ENCODE measurements at places on chromosomes 7 and 10. TPM values are rescaled to one million over a fixed set of nuclear protein-coding genes. Genes with fewer than 3 reads are reported as not detected.
A peak's percentile ranks its signal among the peaks of the same experiment; 100 is the strongest.

The PRLHR gene
- not detected for total RNA-seq

- no peak for DNase-seq
These were observed 88.2 kb downstream of the CHRM2 start for GRCh38 chr7:136956671-136957070.

The TUBB8 gene
- total RNA-seq = not detected

The LEP gene
- 0.21 TPM for total RNA-seq

The CLDN3 gene
- not detected for total RNA-seq

GRCh38 chr7:117284692-117285091 is 38.2 kb downstream of the WNT2 start:
- no peak for DNase-seq

GRCh38 chr7:122304319-122304975 is at the start of gene FEZF1:
Gene FEZF1, minus strand, starts transcription at chr7:122304750. Its CDS starts 313 bp downstream, at chr7:122304437.
- no peak for DNase-seq

The MBL2 gene
- not detected for total RNA-seq

DNA sequence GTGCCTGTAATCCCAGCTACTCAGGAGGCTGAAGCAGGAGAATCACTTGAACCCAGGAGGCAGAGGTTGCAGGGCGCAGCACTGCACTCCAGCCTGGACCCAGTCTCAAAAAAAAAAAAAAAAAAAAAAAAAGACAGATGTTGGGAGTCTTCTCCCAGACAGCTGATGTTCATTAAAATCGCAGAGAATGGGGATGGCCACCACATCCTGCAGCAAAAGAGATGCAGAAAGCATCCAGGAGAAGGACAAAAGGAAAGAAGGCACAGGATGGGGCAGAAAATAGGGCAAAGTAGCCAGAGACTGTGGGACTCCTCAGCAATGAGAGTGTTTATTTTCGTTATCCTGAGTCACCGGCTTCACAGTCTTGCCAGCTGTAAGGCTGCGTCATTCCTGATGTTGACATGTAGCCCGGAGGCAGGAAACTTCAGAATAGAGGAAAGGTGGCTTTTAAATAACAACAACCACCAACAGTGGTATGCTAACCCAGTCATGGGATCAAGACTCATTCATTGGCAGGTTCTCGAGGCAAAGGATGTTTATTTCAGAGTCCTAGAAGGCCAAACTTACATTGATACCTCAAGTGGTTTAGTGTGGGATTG is 149.5 kb upstream of the SVIL start:
- DNase-seq = peak; percentile 58

- DNase-seq = no peak
These were observed 58.4 kb downstream of the CHCHD3 start for GRCh38 chr7:133023370-133024071.

GRCh38 chr7:141243368-141243767 is 169.5 kb downstream of the TMEM178B start:
- no peak for DNase-seq

GRCh38 chr10:115295213-115295805 is 202.1 kb downstream of the ATRNL1 start:
- no peak for DNase-seq

GRCh38 chr7:66013938-66014337 is 31.9 kb upstream of the GUSB start:
- no peak for DNase-seq

GRCh38 chr7:8442814-8443304 is 9.4 kb downstream of the NXPH1 start:
- DNase-seq = no peak

- DNase-seq = no peak
These were observed 2.1 kb upstream of the MBL2 start for GRCh38 chr10:52774600-52775106.

DNA sequence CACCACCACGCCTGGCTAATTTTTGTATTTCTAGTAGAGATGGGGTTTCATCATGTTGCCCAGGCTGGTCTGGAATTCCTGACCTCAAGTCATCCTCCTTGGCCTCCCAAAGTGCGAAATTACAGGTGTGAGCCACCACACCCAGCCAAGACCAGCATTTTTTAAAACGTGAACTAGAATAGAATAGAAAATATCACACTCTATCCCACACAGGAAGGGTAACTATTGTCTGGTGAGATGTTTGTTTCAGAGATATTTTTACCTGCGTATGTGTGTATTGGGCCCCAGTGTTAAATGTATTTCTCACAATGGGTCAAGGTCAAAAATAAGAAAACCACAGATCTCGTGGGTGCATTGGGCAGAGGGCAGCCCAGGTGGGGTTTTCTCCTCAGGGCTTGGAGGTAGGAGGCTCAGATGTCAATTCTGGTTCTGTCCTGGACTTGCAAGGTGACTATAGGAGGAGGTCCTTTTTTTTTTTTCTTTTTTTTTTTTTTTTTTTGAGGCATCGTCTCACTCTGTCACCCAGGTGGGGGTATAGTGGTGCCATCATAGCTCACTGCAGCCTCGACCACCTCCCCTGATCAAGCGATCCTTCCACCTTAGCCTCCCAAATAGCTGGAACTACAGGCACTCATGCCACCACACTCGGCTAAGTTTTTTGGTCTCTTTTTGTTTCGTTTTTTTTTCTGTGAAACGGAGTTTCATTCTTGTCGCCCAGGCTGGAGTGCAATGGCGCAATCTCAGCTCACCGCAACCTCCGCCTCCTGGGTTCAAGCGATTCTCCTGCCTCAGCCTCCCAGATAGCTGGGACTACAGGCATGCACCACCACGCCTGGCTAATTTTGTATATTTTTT is 19.0 kb downstream of the SH2B2 start:
- no peak for DNase-seq

DNA sequence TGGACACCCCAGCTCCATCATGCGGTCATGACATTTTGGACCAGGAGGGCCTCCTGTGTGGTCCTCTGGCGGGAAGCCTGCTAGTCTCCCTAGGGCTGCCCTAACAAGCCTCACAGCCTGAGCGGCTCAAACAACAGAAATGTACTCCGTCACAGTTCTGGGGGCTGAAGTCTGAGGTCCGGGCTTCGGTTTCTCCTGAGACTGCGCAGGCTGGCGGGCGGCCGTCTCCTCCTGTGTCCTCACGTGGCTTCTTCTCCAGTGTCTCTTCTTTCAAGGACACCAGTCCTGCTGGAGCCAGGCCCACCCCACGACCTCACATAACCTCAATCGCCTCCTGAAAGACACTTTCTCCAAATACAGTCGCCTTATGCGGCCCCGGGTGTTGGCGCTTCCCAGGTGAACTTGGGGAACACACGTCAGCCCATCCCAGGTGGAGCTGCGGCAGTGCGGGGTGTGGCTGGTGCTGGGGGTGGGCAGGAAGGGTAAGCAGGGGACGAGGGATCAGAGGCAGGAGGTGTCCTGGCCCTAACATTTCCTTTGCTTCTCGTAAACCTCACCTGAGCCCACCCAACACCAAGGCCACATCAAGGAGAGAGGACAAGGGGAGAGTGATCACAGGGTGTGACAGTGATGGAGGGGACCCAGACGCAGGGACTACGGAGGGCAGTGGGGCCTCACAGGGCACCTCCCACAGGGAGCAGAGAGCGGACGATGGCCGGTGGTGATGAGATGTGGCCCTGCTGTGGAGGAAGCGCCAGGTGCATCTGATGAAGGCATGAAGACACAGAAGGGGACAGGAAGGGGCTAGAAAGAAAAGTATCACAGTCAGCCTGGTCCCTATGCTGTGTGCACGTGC is 580.6 kb downstream of the PTPRN2 start:
- no peak for DNase-seq

The SYPL1 gene
- total RNA-seq = 71.8 TPM

The HHEX gene
- total RNA-seq = 14.0 TPM

DNA sequence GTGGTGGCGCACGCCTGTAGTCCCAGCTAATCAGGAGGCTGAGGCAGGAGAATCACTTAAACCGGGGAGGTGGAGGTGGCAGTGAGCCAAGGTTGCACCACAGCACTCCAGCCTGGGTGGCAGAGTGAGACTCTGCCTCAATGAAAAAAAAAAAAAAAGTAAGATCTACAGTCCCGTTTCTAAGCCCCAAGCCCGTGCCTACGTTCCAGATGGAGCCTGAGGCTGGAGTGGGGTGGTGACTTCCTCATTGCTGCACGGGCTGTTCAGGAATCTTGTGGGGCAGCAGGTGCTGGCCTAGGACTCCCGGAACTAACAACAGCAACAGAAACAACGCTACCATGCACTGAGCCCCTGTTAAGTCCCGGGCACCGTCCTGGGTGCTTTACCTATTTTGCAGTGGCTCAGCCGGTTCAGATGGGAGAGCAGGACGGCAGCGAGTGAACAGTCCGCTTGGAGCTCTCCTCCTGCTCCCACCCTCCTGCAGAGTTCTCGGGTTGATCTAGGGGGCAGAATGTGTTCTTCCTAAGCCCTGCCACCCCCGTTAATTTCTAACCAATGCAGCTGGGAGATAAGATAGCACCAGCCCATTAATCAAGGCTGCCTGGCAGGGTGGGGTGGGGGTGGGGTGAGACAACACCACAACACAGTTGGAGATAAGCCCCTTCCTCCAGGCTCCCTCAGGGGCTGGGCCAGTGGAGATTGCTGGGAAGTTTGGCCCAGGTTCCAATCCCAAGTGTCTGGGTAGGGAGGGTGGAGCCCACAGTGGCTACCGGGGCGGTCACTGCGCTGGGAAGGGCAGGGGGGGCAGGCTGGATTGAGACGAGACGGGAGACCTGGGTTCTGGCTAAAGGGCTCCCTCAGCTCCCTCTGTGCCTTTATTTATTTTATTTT is 17.0 kb upstream of the SFRP5 start:
- DNase-seq = peak; percentile 58

GRCh38 chr10:42996588-42996987 is 80.3 kb upstream of the RET start:
- DNase-seq = peak; percentile 26

The RP9 gene
- total RNA-seq = 14.9 TPM

- no peak for DNase-seq
These were observed 26.7 kb upstream of the OTUD1 start for GRCh38 chr10:23412223-23412622.

The FIGNL1 gene
- 3.5 TPM for total RNA-seq

- no peak for DNase-seq
These were observed 23.3 kb upstream of the ZNF282 start for GRCh38 chr7:149171892-149172533.

DNA sequence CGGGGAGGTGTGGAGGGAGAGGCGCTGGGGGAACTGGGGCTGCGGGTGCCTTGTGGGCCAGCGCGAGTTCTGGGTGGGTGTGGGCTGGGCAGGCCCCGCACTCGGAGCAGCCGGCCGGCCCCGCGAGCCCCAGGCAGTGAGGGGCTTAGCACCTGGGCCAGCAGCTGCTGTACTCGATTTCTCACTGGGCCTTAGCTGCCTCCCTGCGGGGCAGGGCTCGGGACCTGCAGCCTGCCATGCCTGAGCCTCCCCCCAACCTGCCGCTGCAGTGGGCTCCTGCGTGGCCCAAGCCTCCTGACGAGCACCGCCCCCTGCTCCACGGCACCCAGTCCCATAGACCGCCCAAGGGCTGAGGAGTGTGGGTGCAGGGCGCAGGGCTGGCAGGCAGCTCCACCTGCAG is 116.3 kb downstream of the CFTR start:
- DNase-seq = no peak

The TRPV6 gene
- not detected for total RNA-seq

DNA sequence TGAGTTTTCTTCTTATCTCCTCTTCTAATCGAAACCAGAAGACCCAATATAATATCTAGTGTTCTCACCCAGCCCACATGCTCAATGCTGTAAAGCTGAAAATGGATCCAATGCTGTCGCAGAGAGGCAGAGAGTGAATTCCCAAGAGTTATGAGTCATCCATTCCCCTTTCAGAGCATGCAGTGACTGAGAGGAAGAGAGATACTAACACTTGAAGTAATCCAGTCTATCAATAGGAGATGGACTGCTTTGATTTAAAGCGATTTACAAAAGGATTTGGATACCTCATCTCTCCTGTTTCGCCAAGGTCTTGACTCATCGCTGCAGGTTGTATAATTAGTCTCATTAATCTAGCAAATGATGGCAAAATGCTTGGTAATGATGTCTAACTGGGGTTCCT is 41.5 kb upstream of the PRKCQ start:
- DNase-seq = no peak

DNA sequence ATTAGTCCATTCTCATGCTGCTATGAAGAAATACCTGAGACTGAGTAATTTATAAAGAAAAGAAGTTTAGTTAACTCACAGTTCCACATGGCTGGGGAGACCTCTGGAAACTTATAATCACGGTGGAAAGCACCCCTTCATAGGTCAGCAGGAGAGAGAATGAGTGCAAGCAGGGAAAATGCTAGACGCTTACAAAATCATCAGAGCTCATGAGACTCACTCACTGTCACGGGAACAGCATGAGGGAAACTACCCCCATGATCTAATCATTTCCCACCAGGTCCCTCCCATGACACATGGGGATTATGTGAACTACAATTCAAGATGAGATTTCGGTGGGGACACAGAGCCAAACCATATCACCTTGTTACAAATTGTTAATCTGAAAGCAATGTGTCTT is 15.8 kb downstream of the TAS2R39 start:
- no peak for DNase-seq

DNA sequence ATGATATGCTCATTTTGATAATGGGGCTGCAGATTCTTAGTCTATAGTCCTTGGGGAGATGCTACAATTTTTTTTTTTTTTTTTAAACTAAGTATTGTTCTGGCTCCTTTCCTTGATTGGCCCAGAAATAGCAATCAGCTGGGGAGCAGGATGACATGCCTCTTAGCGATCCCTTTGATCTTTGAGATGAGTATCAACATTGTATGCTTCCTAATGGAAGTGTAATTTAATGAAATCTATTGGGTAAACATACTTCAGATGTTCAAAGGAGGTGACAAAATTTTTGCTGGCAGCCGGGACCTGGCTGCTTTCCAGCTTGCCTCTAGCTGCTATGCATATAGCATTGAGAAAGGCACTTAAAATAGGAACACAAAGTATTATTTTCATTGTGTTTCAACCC is 43.5 kb downstream of the VTI1A start:
- peak; percentile 52 for DNase-seq

GRCh38 chr10:11881477-11882417 is 58.6 kb downstream of the PROSER2 start:
- no peak for DNase-seq

DNA sequence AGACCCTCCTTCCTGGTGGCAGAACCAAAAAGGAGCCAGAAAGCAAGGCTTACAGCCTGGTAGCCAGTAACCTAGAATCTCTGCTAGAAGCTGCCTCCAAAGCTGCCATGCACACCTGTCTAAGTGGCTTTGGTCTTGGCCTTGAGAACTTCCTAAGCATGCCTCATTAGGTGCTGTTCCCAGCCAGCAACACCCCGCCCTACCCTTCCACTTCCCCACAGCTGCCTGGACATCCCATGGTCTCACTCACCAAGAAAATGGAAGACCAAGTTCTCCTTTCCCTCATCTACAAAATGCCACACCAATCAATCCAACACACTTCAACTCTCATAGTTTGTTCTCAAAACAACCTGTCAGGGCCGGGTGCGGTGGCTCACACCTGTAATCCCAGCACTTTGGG is 4.2 kb downstream of the PSAP start:
- no peak for DNase-seq

The NUP42 gene
- total RNA-seq = 15.8 TPM

GRCh38 chr10:80464557-80465450 is 10.7 kb downstream of the TSPAN14 start:
- peak; percentile 49 for DNase-seq

The ACTR3C gene
- total RNA-seq = 3.5 TPM

DNA sequence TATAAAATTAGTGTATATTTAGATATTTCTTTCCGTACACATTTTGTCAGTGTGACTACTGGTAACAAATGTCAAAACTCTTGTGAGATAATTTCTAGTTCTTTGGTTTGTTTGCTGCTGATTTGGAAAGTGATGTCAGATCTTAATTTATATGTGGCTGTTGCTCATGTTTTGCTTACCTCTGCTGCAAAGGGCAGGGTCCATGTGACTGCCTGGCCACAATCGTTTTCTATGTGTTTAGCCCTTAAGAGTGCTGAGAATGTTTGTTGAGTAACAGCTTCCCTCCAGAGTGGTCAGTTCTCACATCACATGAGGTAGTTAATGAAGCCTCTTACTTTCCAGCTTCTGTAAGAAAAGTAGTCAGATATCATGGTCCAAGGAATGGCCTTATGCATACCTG is 4.2 kb downstream of the NRBF2 start:
- no peak for DNase-seq
